ENCODE measurements at places on chromosomes 11 and 22.

- DNase-seq = no peak
Measured at GRCh38 chr11:3156282-3156660, 8.8 kb downstream of the OSBPL5 start.

GRCh38 chr22:27642104-27642800 lies 159.3 kb downstream of the MN1 start:
- no peak for DNase-seq

DNA sequence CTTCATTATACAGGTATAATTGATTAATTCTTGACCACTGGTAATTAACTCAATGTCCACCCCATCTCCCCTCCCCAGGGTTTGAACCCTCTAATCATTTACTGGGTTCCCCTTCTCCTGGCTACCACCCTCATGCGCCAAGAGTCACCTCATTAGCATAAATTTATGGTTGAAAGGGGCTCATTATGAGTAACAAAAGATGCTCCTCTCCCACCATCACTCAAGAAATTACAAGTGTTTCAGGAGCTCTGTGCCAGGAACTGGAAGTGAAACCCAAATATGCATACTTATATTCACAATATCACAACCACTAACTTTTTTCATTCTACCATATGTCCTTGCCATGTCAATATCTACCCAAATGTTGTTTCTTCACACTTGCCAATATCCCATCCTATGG lies 7.8 kb upstream of the STIP1 start:
- DNase-seq = no peak

GRCh38 chr11:58562375-58562800 lies 13.3 kb downstream of the LPXN start:
- no peak for DNase-seq

GRCh38 chr11:36292311-36292722 lies 3.1 kb upstream of the COMMD9 start:
- peak; percentile 20 for DNase-seq

GRCh38 chr11:95702526-95702925 lies 87.1 kb downstream of the FAM76B start:
- DNase-seq = peak; percentile 93

DNA sequence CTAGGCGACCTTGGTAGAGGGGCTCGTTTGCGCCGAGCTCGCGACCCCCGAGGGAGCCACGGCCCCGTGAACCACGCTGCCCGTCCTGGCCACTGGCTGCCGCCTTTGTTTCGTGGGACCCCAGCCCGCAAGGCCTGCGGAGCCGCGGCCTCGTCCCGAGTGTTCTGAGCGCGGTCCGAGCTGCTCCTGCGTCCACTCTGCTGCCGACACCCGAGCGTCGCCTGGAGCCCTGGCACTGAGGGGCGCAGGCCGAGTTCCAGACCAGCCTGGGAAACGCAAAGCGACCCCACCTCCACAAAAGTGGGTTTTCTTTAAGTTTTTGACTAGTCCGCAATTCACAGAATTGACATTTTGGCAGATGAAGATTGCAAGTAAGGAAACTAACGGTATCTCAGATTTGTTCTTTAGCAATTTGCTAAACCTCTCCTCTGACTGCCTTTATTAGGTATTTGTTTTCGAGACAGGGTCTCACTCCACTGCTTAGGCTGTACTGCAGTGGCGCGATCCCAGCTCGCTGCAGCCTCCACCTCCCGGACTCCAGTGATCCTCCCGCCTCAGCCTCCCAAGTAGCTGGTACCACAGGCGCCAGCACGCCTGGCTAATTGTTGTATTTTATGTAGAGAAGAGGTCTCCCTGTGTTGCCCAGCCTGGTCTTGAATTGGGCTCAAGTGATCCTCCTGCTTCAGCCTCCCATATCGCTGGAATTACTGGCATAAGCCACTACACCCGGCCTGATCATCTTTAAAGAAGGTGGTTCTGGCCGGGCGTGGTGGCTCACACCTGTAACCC lies 879 bp upstream of the RNH1 start:
- no peak for DNase-seq

DNA sequence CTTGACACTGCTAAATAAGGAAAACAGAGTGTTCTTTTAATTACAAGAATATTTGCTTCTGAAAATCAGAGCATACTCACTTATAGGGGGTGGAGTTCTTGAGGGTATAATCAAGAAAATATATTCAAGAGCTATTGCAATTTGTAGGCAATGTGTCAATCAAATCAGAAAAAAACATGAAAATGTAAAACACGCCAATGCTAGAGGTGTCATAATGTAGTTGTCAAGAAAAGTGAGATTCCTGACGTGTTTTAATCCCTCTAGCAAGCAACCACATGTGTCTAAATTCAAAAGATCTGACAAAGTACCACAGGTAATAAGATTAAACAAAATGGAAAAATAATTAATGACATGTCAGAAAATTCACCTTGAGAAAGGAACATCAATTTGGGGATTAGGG lies 1440.7 kb upstream of the RAG2 start:
- DNase-seq = no peak

- no peak for DNase-seq
Measured at GRCh38 chr11:69186316-69187260, 30.9 kb downstream of the SMIM38 start.

DNA sequence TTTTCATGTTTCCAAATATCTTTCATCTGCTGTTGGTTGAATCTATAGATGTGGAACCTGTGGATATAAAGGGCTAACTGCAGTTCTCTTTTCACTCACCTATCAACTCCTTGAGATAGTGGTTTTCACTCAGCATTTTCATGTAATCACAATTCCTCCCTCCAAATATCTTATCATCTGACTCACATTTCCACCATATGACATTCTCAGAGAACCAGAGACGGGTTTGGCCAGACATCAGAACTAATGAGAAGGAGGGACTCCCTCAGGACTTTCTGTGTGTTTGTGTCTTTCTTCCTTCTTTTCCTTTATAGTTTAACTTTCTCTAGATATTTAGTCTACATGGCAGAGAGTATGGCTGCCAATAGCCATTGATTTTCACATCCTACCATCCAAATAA lies 134.8 kb upstream of the DDI1 start:
- peak; percentile 56 for DNase-seq

DNA sequence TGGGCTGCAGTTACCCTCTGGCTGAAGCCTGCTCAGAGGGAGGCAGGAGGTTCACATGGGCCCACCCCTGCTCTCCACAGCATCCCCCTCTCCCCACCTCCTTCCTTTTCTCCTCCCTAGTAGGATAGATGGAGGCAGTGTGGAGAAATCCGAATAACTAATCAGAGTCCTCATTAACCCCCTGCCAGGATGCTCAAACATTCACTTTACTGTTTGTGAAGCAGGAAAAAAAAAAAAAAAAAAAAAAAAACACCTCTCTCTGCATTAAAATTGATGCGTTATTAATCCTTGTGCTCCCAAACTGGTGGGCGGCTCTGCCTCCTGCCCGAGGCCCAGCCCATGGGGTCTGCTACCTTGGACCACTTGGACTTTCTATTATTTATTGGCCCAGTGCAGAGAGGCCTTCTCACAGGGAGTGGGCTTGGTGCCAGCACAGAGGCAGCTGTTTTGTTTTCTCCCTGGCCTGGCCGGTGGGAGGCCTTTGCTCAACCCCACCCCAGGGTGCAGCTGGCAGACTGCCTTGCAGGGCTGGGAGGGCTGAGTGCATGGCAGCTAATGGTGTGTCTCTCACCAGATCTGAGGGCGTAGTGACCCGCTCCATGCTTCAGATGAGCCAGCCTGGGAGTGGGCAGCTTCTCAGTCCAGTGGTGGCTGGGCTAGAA lies 150.7 kb downstream of the PKNOX2 start:
- DNase-seq = peak; percentile 22

GRCh38 chr22:42343531-42344081 lies 73.2 kb upstream of the TCF20 start:
- no peak for DNase-seq

- peak; percentile 34 for DNase-seq
Measured at GRCh38 chr22:48445113-48445827, 1382.4 kb downstream of the BRD1 start.

DNA sequence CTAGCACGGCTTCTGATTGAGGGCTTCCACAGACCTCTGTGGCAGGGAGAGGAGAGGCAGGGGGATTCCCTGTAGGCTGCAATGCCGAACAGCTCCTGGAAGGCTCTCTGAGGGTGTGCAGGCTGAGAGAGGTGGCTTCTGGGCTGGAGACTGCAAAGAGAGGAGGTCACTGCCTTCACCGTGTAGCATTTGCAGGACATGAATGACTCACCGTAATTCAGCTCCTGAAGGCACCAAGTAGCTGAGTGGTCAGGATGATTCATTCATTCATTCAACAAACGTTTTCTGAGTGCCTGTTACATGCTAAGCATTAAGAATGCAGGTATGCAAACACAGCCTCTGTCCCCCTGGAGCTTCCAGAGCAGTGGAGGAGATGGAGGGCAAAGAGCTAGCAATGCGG lies 18.0 kb upstream of the EIF3D start:
- peak; percentile 86 for DNase-seq

GRCh38 chr11:126370016-126370415 lies 14.5 kb downstream of the ST3GAL4 start:
- DNase-seq = no peak

- no peak for DNase-seq
Measured at GRCh38 chr11:113272927-113273615, 41.3 kb upstream of the TTC12 start.

DNA sequence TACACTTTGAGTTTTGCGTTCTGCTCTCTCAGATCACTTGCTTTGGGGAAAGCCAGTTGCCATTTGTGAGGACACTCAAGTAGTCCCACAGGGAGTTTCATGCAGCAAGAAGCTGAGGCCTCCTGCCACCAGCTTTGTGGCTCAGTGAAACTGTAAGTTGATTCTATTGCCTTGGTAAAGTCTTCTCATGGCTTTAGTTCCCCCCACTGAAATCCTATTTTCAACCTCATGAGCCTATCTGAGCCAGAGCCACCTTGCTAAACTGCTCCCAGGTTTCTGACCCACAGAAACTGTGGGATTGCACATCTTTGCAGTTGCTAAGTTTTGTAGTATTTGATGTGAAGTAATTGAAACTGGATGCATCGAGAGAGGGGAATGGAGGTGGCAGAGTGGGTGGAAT lies 85.4 kb upstream of the TOP3B start:
- DNase-seq = no peak

GRCh38 chr22:39128508-39128907 lies 24.0 kb downstream of the CBX7 start:
- no peak for DNase-seq

GRCh38 chr11:57143459-57143858 lies 38.3 kb upstream of the LRRC55 start:
- DNase-seq = no peak

GRCh38 chr11:22065472-22065871 lies 127.4 kb upstream of the ANO5 start:
- DNase-seq = no peak

DNA sequence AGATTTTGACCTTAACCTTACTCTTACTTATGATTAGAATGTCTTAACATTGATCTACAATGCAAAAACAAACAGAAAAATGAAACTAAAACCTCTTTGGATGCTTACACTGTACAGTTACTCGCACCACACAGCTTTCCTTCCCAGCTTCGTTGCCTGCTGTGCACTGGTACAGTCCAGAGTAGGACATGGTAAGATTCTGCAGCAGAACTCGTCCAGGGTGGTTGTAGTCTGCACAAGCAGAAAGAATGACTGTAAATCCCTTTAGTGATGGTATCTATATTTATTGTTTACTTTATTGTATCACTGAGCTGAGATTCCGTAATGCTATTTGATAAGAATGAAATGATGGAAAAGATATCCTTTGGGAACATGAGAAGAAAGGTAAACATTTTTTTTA lies 21.0 kb upstream of the HSPA8 start:
- DNase-seq = no peak

DNA sequence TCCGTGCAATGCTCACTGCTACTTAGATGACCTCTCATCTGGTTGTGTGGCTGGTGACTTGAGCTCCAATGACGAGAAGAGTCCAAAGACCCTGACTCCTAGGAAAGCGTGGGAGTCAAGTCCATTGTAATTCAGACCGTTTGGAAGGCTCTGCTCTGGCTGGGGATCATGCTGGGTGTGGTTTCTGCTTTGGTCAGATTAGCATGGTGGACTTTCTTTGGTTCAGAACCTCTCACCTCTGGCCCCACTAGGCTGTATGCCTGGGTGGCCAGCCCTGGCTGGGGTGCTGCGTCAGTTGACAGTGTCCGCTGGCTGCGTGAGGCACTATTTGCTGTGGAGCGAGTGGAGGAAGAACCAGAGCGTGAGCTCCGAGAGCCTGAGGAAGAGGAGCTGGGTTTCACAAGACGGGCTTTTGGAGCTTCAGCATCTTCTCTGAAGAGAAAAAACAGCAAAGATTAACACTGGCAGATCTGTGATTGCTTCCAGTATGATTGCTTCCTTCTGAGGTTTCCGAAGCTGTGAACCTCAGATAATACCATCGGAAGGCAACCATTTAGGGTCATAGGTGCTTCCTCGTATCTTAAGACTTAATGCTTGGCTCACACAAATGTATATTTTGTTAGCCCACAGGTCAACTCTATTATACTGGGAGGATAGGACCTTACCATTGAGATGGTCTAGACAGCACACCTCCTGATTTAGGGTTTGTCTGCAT lies 11.6 kb upstream of the HSPA8 start:
- DNase-seq = no peak

- DNase-seq = no peak
Measured at GRCh38 chr22:47295982-47296381, 533.5 kb downstream of the TBC1D22A start.

GRCh38 chr11:33935461-33936456 lies 43.9 kb upstream of the LMO2 start:
- no peak for DNase-seq

DNA sequence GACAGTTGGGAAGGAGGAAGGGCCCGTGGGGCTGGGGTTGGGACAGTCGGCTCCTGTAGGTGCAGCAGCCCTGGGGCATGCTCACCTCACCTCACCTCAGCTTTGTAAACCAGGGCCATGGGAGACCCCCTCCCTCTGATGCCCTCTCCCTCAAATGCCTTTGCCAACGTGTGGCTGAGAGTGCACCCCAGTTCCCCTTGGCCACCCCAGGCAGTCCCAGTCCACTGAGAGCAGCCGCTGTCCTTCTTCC lies 4.2 kb upstream of the NEAT1 start:
- DNase-seq = no peak

- DNase-seq = peak; percentile 90
Measured at GRCh38 chr22:43921370-43921769, 2.2 kb upstream of the PNPLA3 start.

DNA sequence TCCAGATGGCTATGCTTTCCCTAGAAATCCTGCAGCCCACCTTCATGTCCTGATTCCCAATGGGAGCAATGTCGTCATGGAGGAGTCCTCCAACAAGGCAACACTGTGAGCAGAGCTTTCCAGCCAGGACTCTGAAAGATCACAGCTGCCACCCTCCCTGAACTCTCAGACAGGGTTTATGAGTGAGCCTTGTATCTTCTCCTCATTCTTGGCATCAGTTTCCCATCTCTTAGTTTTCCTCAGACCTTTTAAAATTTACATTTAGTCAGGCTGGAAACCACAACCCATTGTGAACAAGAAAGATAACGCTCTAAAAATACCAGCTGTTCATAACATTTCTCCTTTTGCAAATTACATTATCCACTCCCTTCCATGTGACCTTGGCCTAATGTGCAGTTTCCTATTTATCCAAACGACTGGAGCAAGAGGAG lies 15.6 kb upstream of the LYVE1 start:
- peak; percentile 84 for DNase-seq

- DNase-seq = no peak
Measured at GRCh38 chr11:31884080-31884479, 73.0 kb upstream of the PAX6 start.

Data from astrocyte (in vitro differentiated cells and primary cell).